ENCODE measurements at places on chromosomes 16 and 17.

DNA sequence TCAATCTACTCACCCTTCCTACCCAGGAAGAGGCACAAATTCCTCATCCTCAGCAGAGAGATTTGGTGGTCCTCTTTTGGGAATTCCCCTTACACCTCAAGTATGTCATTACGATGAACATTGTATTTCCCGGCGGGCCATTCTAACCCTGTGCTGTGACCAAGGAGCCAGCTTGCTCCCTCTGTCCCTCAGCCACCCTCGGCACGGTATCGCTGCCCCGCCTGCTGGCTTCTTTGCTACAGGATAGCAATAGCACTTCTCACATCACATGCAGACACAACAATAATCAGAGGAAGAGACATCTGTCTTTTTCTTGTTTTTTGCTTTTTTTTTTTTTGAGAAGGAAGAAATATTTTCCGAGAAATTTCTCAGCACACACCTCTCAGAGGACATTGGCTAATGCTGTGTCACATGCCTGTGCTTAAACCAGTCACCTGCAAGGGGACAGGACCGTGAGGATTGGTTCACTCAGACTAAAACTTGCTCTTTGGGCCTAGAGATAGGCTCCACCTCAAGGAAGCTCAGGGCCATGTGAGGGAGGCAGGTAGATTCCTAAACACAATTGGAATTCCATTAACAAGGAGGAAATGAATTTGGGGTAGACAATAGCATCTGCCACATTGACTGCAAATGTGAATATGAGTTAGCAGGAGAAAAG, 41.2 kb downstream of the TMC5 start:
- DNase-seq: no peak

DNA sequence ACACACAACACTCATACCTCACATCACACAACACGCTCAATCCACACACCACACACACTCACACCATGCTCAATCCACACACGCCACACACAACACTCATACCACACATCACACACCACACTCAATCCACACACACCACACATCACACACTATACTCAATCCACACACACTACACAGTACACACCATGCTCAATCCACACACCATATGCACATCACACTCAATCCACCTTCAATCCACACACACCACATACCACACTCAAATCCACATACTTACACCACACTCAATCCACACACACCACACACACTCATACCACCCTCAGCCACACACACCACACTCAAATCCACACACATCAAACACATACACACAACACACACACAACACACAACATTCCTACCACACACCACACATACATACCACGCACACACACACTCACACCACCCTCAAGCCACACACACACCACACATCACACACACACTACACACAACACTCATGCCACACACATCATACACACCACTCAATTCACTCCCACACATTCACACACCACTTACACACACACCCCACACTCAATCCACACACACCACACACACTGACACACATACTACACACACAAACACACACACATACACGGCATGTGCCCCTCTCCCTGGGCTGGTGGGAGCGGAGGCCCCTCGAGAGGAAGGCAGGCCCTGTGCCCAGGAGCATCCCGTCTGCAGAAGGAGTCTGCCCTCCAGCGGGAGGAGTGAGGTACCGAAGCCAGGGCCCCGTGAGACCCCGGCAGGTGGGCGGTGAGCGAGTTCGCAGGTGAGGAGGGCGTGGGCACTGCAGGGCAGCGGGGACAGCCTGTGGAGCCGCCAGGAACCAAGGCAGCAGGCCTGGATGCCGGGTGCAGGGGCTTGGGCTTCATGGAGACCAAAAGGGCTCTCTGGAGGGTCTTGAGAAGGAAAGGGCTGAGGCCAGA, 33.1 kb upstream of the RPTOR start:
- no peak for DNase-seq

DNA sequence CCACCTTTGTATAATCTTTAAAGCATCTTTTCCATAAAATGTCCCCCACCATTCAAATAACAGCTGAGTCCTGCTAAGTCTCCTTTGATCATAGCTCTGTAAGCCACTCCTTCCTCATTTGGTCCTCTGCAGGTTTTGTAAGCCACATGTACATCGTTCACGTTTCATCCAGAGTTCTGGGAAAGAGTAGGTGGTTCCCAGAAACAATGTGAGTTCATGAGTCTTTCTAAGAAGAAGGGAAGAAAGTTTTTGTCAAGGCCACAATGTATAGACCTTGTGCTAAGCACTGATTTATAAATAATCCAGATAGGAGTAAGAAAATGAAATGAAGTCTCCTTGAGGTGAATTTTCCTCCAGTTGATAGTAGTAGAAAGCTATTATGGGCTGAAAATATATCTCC, 8.7 kb upstream of the ANKS4B start:
- no peak for DNase-seq

DNA sequence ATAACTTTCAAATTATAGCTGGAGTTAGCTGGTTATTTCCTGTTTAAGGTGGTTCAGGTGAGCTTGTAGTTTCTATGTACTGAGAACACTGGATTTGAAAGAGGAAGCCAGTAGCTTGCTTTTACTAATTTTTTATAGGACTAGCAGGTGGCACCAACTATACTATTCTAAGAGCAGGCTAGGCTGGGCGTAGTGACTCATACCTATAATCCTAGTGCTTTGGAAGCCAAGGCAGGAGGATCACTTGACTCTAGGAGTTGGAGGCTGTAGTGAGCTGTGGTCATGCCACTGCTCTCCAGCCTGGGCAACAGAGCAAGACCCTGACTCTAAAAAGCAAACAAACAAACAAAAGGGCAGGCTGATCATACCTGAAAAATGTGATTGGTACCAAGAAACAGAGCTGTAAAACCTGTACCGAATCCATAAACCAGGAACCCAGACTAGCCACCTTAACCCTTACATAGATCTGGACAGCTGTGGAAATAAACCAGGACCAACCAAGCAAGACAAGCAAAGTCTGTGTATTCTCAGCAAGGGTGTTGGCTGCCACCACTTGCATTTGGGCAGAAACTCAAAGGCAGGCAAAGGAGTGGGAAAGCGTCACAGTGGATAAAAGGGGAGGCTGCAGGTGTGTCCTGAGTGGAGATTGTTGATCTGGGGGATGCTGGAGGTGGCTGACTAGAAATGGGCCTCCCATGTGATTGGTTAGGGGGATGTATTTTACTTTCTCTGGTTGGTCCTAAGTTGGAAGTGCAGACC, 36.3 kb downstream of the SLC47A1 start:
- DNase-seq: no peak

DNA sequence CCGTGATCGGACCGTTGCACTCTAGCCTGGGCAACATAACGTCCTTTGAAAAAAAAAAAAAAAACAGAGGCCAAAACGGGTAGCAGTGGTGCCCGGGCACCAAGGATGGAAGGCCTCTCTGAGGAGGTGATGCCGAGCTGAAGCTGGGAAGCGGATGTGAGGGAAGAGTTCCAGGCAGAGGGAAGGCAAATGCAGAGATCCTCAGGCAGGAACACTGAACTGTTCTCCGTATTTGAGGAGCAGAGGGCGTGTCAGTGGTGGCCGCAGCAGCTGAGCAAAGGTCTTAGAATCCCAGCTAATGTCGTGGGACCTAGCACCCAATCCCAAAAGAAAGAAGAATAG, 656 bp upstream of the KCTD13 start:
- no peak for DNase-seq

Data from stimulated activated CD4-positive, alpha-beta T cell treated with anti-CD3 and anti-CD28 coated beads, Interleukin-1b, Interleukin-23, amount 100 ng/mL, for 48 hours (primary cell).